ENCODE measurements at places on chromosomes 5 and 9.

DNA sequence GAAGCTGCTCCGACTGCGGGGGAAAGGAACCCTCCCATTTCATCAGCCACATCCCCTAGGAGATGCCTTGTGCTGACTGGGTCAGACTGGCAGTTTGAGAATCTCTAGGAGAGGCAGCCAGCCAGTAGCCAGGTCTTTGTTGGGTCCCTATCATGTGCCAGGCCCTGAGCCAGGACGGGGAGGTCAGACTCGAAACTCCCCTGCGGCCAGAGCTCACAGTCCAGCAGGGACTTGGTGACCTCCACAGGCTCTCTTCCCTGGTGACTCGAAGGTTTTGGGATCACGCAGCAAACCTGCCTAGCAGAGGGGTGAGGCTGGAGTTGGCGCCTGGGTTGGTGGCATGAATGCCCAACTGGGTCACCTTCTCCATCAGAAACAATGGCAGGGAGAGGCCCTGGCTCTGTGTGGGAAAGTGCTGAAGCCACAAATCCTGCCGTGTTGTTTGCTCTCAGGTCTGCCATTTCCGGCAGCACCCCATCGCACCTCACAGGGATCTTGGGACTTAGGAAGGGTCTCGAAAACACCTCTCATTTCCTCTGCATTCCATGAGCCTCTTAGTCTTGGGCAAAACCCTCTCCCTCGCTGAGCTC is 14.4 kb upstream of the ORM1 start:
- no peak for DNase-seq

DNA sequence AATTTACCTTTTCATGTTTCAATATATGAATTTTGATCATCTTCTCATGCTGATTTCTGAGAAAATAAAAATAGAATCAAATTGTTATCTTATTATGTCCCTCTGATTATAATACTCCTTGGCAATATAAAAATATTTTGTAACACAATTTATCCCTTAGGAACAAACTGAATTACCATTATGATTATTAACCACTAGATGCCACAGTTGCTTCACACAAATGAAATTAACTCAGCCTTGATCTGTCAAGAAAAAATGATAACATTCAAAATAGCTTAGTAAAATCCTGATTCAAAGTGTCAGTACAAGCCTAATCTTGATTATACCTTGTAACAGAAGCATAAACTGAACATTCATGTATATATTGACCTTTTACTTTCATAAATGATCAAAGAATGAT is 4.8 kb upstream of the CHSY3 start:
- no peak for DNase-seq

GRCh38 chr9:35675732-35676392 is 2.1 kb downstream of the CA9 start:
- peak; percentile 54 for DNase-seq

- peak; percentile 33 for DNase-seq
Observed at GRCh38 chr9:37801287-37801850, 772 bp downstream of the DCAF10 start.

GRCh38 chr9:120935383-120935857 is 8.8 kb upstream of the TRAF1 start:
- peak; percentile 96 for DNase-seq

GRCh38 chr9:71627537-71627936 is 140.8 kb downstream of the CEMIP2 start:
- DNase-seq = no peak

GRCh38 chr5:149205625-149206523 is 64.6 kb downstream of the ABLIM3 start:
- DNase-seq = no peak

GRCh38 chr9:33443464-33444154 is 3.8 kb downstream of the AQP3 start:
- DNase-seq = no peak

DNA sequence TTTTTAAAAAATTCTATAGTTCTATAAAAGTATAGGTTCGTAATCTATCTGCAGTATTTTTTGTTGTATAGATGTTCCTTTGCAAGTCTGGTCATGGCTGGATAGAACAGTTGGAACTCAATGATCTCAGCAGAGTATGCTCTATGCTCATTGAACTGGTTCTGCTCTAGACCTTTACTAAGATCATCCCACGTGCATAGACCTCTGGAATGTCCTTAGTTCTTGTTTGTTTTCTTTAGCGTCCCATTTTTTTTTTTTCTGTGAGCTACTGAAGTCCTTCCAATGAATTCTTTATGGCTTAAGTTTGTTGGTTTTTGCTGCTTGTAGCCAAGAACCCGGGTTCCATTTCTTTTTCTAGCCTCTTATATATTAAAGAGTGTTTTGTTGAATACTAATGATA is 3.5 kb downstream of the TMEM38B start:
- no peak for DNase-seq

DNA sequence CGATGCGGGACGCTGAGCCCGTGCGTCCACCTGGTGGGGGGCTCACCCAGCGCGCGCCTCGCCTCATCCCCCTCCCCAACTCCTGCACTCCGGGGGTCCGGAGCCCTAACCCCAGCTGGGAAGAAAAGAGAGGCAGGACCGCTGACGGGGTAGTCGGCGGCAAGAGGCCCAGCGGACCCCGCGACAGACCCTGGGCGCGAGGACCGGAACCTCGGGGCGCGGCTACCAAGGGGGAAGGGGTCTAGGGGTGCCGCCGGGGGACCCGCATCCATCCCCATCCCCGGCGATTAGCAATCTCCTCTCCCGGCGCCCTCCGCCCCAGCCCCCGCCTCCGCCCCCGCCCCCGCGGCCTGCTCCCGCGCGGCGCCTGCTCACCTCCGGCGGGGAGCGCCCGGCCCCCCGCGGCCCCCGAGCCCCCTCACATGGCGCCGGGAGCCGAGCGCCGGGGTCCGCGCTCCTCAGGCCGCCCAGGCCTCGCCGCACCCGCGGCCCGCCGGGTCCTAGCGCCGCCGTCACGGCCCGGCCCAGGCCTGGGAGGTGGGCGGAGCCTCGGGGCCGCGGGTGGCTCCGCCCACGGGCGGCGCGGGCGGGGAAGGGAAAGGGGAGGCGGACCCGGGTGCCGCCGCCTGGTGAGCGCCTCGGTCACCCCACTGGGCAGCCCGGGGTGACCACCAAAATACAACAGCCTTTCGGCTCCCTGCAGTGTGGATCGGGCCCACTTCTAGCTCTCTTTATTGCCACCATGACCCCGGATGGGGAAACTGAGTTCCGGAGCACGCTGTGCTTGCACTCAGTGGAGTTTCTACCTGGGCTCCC is at the start of gene ST6GALNAC6:
ST6GALNAC6 (minus strand) TSS at position 476 of the 816 bp plus-strand sequence. CDS start 1,622 bp downstream, outside the sequence.
- DNase-seq = peak; percentile 79

GRCh38 chr9:122777052-122777451 is 11.7 kb upstream of the OR5C1 start:
- no peak for DNase-seq

DNA sequence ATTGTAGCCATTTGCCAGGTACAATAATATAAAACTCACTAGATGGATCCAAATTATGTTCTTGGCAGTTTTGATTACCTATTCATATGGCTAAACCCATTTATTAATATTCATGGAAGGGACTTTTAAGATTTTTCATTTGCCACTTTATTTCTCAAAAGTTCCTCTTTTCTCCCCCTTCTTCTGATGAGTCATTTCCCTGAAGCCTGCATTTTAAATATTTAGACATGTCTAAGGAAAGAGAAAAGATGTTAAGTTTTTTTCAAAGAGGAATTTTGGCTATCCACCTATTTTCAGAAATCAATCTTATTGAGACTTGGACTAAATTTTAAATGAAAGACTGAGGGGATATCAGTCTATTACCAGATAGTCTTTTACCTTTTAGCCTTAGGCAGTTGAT is 1189.4 kb downstream of the EFNA5 start:
- no peak for DNase-seq

DNA sequence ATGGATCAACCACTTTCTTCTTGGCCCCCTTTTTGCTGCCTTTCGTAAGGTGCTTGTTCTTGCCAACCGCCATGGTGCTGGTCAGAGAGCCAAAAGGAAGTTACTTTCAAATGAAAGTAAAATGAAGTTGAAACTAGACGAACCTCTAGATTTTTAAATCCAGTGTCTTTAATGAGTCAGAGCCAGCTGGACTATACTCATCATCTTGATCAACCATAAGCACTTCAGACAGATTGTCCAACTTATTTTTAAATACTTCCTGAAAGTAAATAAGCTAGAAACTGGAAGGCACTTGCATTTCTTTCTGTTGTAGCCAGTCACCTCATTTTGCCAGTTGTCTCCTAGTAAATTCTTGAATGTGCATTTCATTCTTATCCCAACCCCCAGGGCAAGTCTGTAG is 48.9 kb downstream of the JMY start:
- DNase-seq = no peak

DNA sequence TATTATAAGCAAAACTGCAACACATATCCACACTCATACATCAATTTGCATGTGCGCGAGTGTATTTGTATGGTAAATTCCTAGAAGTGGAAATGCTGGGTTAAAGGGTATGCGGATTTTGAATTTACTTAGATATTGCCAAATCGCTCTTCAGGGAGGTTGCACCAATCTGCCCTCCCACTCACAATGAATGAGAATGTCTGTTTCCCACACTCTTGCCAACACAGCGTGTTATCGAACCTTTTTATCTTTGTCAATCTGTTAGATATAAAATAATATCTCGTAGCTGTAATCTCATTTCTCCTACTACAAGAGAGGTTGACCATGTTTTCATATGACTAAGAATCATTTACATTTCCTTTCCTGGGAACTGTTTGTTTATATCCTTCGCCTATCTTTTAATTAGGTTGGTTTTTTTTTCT is 35.7 kb downstream of the LHX2 start:
- DNase-seq = no peak

- DNase-seq = no peak
Observed at GRCh38 chr9:68720656-68721313, 15.7 kb downstream of the PIP5K1B start.

DNA sequence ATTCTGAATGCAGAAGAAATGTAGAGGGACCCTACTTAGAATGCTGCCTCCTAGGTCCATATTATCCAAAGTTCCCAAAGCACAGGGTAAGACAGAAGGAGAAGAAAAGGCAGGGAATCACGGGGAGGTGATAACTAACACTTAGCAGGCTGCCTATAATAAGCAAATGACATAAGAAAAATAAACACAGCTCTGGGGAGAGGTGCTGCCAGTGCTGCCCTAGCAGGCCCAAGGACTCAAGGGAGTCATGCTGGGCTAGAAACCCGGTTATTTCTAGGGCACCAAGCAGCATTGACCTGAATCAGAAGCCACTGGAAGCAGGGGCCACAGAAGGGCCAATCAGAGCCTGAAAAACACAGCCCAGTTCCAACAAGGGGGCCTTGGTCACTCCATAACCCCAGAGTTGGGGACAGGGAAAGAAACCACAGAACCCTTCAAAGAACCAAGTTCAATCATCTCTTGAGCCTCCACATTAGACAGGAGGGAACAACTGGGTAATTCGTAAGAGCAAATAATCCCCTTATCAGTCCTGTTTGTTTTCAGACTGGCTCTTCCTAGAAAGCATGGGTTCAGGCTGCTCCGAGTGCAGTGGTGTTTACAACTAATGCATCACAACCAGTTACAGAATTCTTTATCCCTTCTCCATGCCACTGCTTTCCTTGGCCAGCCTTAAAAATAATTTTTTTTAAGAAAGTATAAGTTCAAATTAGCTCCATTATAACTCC is 24.0 kb downstream of the NRG2 start:
- DNase-seq = no peak

DNA sequence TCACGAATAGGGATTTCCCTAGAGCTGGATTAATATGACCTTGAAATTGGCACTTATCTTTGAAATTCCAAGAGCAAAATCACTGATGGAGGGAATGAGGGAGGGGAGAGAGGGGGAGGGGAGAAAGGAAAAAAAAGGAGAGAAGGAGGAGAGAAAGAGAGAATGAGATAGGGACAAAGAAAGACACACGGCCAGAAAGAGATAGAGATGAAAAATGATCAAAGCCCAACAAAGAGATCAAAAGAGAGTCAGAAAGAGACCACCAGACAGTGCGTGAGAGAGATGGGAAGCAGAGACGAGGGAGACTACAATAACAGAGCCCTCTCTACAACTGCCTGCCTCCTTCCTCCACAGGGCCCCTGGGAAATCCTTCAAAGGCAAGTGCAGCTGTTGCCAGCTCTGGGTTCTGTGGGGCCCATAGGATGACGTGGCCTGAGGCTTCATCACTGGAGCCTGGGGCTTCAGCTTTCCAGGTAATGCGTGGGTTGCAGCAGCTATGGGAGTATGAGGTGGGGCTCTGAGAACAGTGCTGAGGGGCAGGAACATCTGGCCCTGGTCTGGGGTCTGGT is 58.3 kb upstream of the SHB start:
- no peak for DNase-seq

GRCh38 chr5:178640331-178641045 is 13.6 kb upstream of the CLK4 start:
- no peak for DNase-seq

DNA sequence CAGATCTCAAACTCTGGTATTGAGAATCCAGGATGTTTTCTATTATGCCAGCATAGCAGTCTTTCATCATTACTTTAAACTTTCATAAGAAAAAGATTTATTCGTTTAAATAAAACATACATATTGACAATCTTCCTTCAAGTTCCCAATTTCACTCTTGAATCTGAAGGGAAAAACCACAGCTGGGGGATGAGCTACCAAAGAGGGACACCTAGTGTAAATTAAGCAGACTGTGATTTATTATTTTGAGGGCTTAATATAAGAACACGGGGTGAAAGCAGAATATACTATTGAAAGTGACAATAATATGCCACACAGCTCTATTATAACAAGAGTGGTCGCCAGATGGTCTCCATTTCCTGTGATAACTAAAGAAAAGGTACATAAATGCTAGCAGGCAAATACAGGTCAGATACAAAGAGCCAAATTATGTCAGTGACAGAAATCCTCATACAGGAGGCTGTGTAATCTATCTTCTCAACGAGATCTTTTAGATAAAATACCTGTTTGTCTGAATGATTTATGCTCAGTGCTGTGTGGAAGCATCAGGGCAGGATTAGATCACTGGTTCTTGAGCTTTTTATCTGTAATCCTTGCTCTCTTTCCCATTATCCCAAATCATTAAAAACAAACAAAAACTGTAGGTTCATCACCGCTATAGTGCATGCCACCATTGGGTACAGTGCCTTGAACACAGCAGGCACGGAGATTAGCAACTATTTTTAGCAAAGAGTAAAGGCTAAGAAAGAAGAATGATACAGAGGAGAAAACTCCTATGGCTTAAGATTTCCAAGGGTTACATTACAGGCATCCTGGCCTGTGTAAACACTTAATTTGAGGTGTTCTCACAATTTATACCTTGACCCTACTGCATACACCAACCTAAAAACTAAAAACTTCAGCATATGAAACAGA is 116.6 kb downstream of the DROSHA start:
- DNase-seq = no peak

DNA sequence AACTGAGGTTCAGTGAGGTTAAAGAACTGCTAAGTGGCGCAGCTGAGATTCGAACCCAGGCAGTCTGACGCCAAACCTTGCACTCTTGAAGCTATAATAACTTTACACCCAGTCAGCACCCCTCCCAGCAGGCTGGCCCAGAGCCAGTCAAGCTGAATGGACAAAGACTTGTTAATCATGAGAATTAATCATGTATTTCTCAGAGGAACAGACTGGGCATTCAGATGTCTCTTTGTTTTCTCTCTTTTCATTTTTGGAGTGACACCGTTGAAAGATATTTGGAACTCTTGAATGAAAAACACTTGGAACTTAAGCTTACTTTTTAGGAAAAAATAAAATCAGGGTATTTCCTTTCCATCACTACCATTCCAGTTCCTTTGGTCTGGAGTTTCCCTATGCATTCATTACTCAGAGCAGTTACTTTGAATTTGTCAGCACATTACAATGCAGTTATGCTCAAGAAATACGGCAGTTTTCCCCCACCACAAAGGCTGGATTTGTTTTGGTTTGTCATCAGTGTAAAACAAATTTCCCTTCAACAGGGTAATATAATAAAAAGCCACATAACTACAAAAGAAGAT is 22.6 kb upstream of the MAMDC2 start:
- no peak for DNase-seq
